Activated naive CD8-positive, alpha-beta T cell treated with anti-CD3 and anti-CD28 coated beads, Interleukin-2, amount 50 U/mL, for 16 hours (primary cell): ENCODE measurements at places on chromosomes 13 and 19.

DNA sequence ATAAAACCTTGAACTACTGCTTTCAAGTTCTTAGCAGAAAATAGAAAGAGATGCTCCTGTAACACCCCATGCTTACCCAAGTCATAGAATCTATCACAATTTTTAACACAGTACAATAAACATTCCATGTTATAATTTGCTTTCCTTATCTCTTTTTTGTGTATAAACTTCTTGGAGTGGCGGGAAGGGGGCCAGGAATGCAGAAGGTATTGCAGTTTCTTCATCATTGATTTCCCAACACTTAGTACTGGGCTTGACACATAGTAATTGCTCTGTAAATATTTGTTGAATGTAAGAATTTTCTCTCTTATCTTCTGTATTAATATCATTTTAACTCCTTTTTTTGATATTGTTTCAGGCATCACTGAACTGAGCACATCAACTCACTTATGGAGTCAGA is 535.8 kb downstream of the KCTD12 start:
- no peak for DNase-seq

- no peak for DNase-seq
Measured at GRCh38 chr13:94662274-94662945, 49.9 kb downstream of the SOX21 start.

DNA sequence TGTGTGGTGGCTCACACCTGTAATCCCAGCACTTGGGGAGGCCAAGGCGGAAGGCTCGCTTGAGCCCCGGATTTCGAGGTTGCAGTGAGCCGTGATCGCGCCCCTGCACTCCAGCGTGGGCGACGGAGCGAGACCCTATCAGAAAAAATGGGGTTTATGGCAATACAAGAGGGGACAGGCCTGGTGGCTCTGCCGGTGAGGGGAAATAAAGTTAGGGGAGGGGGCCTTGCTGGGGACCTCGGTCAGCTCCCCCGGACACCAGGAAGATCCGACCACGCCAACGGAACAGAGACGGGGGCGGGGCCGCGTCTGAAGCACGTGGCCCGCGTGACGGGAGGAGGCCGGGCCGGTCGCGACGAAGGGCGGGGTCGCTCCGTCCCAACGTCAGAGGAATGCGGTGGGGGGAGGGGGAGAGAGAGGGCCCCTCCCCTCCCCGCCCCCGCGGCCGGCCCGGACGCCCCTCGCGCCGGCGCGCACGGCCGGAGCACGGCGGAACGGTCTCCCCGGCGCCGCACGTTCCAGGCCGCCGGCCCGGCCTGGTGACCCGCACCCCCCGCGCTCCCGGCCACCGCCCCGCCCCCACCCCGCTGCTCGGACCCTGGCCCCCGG is 1.9 kb upstream of the HNRNPL start:
- DNase-seq, result peak; percentile 78

DNA sequence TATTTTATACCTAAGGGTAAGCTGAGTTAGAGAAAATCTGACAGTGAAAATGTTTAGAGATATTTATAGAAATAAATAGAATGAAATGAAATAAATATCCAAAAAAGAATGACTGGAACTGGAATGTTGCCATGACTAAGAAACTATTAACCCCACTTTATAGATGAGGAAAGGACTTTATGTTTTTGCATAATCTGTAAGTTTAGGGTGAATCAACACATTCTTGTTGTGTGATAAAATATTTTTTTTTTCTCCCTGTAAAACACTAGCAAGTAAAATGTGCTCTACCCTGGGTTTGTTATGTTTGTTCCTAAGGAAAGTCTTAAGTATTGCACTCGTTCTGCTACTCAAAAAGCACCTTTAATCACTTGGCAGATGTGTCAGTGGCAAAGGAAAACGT is 83.8 kb upstream of the KL start:
- DNase-seq, result no peak

- no peak for DNase-seq
Measured at GRCh38 chr13:52703482-52703881, 36.1 kb downstream of the CNMD start.

DNA sequence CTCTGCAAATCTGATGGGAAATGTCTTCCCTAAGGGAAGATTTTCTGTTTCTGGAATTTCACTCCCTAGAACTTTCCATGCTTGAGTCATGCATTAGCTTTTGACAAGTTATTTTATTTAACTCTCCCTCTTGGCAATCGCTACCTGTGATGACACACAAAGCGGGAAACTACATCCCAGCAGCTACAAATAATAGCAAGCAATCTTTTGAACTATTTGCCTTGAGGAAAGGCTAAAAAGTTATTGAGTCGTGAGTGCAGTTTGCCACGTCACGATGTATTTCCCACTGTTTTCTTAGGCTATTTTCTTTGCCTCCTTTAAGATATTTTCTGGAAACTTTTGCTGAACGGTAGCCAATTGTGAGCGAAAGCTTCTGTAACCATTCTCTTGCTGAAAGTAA is 353.3 kb upstream of the HTR2A start:
- DNase-seq, result no peak

- DNase-seq, result no peak
Measured at GRCh38 chr19:5150902-5151741, 182.2 kb downstream of the KDM4B start.

DNA sequence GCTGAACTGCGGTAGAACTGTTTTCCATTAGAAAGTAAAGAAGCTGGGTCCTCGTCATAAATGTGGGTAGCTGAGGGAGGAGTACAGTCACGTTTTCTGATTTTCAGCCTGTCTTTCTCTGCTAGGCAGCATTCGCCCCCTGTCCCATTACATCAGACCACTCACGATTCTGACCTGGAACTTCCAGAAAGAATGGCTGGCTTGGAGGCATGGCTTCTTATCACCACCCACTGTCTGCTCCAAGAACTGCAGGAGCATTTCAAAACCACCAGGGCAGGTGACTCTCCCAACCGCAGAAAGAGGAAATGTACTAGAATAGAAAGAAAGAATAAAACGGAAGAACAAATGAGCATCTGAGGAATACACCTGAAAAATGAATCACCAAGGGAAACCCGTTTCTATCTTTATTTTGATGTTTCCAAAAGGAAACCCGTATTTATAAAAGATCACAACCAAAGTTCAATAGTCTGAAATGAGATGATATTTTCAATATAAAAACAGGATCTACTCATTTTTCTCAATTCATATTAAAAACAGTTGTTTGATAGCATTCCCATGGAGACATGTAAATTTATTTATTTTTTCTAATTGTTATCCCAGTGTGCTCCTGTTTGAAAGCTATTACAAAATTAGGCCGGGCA is 22.1 kb upstream of the POMP start:
- DNase-seq, result no peak

GRCh38 chr19:18542941-18543813 is at the start of gene FKBP8:
Gene FKBP8 (minus strand): TSS chr19:18543573. CDS start chr19:18541970, 1,603 bp downstream.
- DNase-seq, result peak; percentile 91

- DNase-seq, result no peak
Measured at GRCh38 chr13:24207841-24208667, 47.5 kb downstream of the SPATA13 start.

DNA sequence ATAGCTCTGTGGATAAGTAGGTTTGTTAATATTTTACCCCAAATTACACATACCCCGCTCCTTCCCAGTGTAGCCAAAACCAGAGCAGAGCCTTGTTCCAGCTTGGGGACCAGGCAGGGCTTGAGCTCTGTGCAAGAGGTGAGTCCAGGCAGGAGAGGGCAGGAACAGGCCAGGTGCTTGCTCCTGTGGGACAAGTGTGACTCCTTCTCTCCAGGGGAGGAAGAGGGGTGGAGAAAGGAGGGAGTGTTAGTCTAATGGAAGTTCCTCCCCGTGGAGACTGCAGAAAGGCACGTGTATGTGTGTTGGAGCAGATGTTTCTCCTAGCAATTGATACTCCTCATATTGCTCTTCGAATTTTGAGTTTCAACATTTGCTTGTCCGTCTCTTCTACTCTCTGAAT is 201.0 kb downstream of the FGF9 start:
- DNase-seq, result no peak

GRCh38 chr13:99809926-99810325 is 161.6 kb downstream of the ZIC5 start:
- DNase-seq, result no peak

- DNase-seq, result no peak
Measured at GRCh38 chr19:7858109-7858770, 15.9 kb downstream of the PRR36 start.

DNA sequence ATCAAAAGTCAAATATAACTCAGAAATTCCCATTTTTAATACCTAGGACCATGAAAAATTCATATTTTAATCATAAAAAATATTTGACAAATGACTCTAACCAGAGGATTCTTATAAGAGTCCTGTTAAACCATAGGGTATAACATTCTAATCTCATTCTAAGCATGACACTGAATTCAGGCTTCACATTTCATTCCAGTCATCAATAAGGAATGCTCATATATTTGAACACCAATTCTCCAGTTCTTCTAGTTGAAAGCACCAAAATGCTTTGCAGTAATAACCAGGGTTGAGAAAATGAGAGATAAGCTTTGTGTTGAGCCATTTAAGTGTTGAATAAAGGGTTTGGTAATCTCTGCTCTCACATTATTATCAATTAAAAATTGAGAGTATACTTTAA is 147.5 kb downstream of the VWA8 start:
- no peak for DNase-seq

- DNase-seq, result no peak
Measured at GRCh38 chr19:341386-342127, 3.0 kb downstream of the MIER2 start.

DNA sequence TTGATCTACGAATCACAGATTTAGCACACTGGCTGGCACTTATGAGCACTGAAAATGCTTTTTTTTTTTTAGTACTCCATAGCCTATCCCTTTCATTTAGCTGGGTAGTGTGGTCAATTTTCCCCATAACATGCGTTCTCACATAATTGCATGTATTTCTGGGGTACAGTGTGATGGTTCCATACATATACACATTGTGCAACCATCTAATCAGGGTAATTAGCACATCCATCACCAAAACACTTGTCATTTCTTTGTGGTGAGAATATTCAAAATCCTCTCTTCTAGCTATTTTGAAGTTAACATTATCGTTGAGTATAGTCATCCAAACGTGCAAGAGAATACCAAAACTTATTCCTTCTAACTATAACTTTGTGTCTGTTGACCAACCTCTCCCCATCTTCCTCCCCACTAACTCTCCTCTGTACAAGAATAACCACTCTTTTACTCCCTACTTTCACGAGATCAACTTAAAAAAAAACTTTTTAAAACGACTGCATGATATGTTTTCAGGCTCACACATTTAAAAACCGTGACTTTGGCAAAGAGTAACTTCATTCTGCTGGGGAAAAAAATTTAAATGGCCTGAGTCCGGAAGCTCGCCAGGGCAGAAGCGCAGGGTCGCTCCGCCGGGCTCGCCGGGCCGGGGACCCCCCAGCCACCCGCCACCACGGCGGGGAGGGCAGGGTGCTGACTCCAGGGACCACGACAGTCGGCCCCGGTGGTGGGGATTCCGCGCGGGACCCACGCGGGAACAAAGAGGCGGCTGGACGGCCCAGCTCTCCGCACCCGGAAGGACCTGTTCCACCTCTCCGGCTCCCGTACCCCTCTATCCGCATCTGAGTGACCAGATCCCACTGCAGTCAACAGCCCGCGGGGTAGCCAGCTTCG is 868 bp upstream of the UBAC2 start:
- DNase-seq, result no peak

DNA sequence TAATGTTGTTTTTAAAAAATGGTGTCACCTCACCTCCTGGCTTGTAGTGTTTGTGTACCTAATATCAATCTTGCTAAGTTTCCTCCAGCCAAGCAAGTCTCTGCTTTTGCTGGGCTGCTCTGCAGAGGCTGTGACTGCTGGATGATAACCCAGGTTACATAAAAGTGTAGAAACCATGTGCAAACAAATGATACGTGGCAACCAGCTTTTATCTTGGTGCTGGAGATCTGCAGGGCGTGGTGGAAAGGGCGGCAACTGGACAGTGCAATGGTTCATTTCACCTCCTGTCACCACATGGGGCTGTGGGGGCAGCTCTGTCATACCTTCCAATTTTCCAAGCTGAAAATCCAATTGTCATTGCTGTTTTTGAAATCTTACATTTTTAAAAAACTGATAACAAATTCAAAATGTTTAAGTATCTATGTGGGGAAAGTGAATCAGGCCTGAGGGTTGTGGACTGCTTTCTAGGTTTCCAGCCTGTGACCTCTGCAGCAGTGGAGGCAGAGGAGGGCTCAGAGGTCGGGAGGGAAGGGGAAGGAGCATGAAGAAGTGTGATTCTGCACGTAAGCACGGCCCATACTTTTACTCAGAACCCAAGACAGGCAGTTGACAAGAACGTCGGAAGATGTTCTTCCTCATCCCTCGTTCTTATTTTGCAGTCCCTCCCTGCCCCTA is 9.7 kb downstream of the GPR42 start:
- no peak for DNase-seq

DNA sequence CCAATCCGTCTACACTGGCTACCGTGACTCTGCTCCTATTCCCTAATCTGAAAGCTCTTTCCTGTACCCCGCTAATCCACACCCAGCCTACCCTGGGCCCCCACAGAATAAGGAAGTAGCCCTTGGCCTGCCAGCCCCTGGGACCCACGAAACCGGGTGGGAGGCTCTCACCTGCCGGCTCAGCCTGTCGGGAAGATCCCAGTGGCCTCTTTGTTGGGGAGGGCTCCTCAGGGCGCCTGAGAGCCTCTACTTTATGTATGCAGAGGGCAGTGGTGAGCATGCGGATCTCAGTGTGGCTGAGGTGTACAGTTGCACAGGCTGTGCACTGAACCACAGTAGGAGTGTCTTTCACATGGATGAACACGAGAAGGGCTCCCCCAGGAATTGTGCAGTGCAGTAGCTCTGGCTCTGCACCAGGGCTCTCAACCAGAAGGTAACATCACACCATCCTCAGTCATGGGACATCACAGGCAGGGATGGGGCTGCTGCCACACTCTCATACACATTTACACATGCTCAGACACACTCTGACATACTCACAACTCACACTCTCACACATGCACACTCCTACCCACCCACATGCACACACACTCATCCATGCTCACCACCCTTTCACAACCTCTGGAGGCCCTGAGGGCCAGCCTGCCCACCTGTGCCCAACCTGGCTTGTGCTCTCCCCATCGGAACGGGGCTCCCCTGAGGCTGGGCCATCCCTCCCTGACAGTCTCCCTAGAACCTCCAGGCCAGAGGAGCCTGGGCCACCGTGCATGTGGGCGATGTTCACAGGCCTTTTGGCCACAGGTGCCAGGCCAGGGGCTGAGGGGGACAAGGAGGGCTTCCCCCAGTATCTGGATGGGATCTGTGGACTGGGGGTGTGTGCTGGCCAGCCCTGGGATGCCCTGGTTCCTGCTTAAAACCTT is 135.0 kb downstream of the URI1 start:
- no peak for DNase-seq
